ENCODE measurements at places on chromosomes 3 and 15. TPM values are rescaled to one million over a fixed set of nuclear protein-coding genes. Genes with fewer than 3 reads are reported as not detected.

- peak; percentile 72 for DNase-seq
These were observed 50.3 kb upstream of the ATP13A3 start for GRCh38 chr3:194536871-194537637.

DNA sequence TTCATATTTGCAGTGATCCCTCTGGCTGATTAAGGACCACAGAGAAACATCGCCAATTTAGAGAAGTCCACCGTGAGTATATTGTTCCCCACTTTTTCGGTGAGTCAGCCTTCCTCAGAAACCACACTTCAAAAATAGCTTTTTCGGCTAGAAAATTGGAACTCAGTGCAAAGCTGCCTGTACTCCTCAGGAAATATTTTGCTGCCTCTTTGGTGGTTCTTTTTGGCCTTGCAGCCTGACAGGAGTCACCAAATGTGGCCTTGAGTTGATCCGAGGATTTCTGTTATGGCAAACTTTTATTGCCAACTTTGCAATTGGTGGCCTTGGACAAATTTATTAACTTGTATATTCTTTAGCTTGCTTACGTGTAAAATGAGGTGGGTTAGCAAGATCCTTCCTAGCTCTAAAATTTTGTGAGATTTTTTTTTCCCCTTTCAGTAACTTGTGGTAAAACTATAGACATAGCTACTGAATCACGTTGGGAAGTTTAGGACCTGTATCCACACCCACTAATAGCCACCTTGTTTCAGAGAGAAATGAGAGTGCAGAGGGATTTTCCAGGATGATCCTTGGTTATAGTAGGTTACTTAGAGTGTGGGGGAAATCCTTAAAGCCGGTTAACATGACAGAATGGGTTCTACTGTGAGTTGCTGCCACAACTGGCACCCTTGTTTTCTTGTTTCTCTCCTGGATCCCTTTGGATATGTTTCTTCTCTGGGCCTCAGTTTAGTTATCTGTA is 9.9 kb downstream of the ARL6IP5 start:
- no peak for DNase-seq

- no peak for DNase-seq
These were observed 302.1 kb upstream of the SGO1 start for GRCh38 chr3:20488151-20488550.

- peak; percentile 84 for DNase-seq
These were observed 850.3 kb upstream of the CADM2 start for GRCh38 chr3:84108442-84108971.

The ERICH6 gene
- not detected for total RNA-seq

Measured in MCF 10A (cell line).